ENCODE measurements at places on chromosomes 13 and 19.

- no peak for DNase-seq
Measured at GRCh38 chr13:66586489-66586888, 643.6 kb downstream of the PCDH9 start.

GRCh38 chr13:42994878-42995277 lies 2.8 kb upstream of the EPSTI1 start:
- DNase-seq: no peak

DNA sequence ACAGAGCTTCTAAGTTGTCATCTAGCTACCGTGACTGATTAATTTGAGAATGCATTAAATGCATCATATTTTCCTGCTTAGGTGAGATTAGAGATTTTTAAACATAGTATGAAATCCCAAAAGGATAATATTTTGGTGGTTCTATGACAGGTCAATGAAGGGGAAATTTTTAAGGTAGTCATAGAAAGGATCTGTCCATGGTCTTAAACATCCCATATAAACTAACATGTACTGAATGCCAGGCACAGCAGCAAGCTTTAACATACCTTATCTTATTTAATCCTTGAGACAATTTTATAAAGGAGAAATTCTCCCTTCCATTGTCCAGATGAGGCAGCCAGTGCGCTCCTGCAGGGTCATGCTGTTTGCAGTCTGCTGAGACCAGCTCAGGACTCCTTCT lies 466.0 kb downstream of the FGF14 start:
- no peak for DNase-seq

DNA sequence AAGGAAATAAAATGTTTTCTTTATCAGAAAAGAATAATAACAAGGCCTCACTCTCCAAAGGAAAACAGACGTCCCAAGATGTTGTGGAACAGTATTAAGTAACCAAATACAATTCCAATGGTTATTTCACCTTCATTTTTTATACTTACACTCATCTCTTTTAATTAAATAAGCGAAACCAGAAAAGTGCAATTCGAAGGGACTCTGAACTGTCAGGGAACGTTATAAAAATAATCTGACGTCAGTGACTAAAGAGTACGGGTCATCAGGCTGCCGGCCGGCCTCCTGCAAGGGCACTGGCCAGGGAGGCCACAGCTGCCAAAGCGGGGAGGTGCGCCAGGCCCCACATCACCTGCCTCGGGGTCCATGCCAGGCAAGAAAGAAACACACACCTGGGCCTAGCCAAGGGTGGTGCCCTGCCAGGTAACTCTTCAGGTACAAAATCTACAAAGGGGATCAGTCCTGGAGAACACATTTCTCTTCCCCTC lies 61.2 kb downstream of the CDADC1 start:
- no peak for DNase-seq

DNA sequence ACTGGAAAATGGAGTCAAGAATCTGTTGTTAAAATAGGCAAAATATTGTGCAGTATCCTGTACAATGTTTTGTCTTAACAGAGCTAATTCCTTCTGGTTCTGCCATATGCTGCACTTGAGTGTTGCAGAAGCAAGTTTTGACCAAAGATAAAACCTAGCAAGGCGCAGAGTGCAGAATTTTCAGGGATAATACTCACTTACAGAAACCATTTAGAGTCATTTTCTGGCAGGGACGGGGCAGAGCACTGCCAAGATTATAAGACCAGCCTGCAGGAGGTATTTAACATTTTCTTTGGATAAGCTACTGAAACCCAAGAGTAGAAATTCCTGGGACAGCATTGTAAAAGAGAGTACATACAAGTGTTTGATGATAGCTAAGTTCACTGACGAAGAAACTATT lies 159.5 kb upstream of the EDNRB start:
- no peak for DNase-seq

- no peak for DNase-seq
Measured at GRCh38 chr19:7850945-7851622, 21.1 kb downstream of the EVI5L start.

DNA sequence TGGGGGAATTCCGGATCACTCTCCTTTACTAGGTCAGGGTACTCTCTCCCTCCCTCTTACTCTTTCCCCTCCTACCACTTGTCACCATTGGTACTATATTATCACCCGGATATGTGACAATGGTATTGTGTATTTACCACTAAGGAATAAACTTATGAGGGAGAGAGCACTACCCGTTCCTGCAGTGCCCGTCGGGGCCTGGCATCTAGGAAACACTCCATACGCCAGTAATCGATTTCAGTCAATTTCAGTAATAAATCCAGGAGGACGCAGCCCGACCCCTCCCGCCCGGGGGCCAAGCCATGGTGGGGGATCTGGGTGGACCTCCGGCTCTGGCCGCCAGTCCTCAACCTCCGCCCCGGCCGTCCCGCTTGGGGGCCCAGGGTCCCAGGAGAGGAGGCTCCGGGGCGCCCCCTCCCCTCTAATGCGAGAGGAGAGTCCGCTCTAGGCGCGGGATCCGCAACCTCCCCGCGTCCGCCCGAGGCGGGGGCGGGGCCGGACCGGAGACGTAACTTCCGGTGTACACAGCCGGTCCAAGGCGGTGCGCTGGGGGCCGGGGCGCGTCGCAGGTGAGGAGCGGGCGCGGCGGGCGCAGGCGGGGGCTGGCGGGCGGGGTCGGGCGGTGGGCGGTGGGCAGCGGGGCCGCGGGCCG lies at the start of gene GARRE1:
GARRE1 (plus strand) TSS at position 509 of the 652 bp plus-strand sequence. CDS start 45,920 bp downstream, outside the sequence.
- peak; percentile 95 for DNase-seq

DNA sequence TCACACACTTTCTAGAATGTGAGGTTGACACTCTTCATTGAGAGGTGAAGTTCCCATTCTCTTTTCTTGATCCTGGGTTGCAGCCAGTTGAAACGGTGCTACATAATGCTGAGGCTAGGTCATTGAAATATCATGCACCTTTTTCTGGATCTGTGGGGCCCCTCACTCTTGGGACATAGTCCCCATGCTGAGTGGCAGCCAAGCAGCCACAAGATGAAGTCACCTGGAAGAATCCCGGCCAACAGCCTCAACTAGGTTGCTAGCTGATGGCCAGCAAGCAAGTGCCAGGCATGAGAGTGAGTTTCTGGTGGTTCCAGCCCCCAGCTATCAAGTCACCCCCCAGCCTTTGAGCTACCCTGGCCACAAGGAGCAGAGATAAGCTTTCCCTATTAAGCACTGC lies 148.5 kb upstream of the TSHZ3 start:
- no peak for DNase-seq

DNA sequence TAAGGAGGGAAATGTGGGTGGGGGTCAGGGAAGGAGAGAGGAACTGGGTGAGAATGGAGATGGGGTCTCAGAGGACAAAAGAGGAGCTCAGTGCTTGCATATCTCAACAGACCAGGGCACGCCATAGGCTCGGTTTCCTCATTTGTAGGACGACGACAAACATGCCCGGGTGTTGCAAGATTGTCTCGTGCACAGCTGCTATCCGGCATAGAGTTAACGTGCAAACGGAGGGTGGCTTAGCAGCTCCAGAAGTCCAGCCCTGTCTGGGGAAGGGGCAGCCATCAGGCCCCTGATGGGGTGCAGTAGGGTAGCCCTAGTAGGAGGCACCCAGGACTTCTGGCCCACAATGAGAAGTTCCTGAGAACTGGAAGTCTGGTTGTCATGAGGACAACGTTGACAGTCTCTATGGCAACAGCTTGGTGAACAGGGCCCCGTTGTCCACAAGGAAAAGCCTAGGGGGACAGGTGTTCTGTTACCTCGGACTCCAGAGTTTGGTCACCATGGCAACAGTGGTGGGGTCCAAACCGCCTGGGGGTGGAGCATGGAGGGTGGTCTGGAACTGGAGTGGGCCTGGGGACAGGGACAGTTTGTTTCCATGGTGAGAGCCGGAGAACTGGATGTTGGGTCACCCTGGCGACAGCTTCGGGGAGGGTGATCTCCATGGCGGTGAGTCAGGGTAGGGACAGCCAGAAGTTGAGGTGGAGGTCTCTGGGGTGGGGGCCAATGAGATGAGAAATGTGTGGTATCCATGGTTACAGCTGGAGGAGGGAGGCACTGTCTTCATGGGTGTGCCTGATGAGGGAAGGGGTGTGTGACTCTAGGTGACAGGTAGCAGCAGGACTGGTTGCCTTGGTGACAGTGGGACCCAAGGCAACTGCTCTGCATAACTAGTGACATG lies 16.8 kb downstream of the TM6SF2 start:
- DNase-seq: peak; percentile 58

- DNase-seq: peak; percentile 35
Measured at GRCh38 chr13:100523411-100523810, 65.2 kb downstream of the GGACT start.

DNA sequence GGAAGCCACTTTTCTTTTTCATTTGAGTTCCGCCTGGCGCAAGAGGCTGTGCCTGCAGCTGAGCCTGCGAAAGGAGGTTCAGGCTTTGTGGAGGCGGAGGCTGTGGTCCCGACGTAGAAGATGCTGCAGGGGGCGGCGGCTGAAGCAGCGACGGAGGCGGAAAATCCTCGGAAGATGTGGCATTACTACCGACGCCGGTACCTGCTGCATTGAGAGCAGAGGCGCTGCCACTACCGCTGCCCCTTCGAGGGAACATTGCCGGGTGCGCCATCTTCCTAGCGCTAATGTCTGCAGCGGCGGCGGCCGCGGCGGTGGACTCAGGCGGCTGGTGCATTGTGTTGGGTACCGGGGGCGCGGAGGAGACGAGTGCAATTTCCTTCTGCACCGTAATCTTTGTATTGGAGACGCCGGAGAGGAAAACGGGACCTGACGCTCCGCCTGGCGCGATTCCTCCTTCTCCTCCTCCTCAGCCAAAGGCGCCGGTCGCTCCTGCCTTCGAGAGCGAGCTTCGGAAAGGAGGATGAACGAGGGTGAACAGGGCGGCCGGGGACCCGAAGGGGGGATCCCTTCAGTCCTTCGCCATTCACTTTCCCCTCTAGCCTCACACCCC lies at the start of gene TSC22D1:
TSC22D1 (minus strand) TSS at position 590 of the 610 bp plus-strand sequence; CDS start at position 334, 256 bp downstream.
- DNase-seq: peak; percentile 62

GRCh38 chr13:98342953-98343352 lies 165.9 kb upstream of the RNF113B start:
- DNase-seq: no peak

DNA sequence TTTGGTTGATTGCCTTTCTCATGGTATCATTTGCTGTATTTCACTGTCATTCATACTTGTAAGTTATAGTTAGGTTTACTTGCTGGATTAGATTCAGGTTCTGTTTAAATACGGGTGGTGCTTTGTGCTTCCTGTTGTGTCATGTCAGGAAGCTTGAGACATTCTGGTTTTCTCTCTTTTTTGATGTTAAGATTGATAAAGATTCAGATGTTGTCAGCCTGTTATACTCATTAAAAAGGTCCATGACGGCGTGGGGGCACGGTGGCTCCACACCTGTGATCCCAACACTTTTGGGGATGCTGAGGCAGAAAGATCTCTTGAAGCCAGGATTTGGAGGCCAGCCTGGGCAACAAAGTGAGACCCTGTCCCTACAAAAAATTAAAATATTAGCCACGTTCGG lies 45.7 kb downstream of the NAA16 start:
- DNase-seq: no peak
